ENCODE measurements at places on chromosomes 5 and 9. TPM values are rescaled to one million over a fixed set of nuclear protein-coding genes. Genes with fewer than 3 reads are reported as not detected.

DNA sequence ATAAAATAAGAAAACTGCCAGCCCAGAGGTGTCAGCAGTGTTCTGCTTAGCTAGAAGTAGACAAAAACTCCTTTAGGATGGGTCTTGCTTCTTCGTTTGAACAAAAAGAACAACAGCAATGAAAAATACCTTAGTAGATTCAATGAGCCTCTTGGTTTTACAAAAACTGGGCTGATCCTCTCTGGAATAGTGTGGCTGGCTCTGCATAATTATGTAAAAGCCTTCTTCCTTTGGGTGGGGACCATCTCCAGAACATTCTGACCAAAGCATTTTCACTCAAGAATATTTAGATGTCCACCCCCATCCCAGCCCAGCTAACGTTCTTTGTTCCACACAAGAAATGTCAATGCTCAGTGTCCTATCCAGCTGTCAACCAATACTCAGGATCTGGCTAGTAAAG lies 63.2 kb downstream of the LRSAM1 start:
- H3K4me3 ChIP-seq: no peak overlapping the region
- no peak for DNase-seq
- peaks cover 8% of the 10 kb centered on the region for H3K4me1 ChIP-seq
- H3K27ac ChIP-seq: no peak overlapping the region

DNA sequence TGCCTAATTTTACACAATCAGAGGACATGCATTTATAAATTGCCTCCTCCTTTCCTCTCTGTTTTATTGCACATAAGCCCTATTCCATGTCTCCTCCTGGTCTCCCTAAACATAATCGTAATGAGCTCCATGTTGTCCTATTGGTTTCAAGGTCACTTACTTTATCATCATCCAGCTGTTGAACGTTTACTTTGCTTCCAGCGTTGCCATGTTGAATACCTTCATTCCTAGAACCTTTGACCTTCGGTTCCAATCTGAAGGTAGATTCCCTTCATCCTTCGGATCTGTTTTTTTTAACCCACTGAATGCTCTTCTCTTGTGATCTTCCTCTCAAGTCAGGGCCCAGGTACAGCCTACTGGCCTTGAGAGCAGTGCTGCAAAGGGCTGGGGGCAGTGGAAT lies 84.3 kb downstream of the PJA2 start:
- H3K4me3 ChIP-seq: no peak overlapping the region
- H3K36me3 ChIP-seq: peaks cover 36% of the 10 kb centered on the region
- DNase-seq: no peak
- no peaks in the 10 kb centered on the region for H3K27me3 ChIP-seq
- no peak overlapping the region for H3K27ac ChIP-seq
- no peaks in the 10 kb centered on the region for H3K4me1 ChIP-seq

GRCh38 chr5:3886524-3887451 lies 291.2 kb downstream of the IRX1 start:
- H3K36me3 ChIP-seq: no peaks in the 10 kb centered on the region
- no peak for DNase-seq
- H3K4me3 ChIP-seq: no peak overlapping the region
- H3K4me1 ChIP-seq: peaks cover 3% of the 10 kb centered on the region

GRCh38 chr5:95857185-95857945 lies 34.8 kb upstream of the GLRX start:
- no peak for DNase-seq
- no peak overlapping the region for H3K27ac ChIP-seq
- H3K27me3 ChIP-seq: peaks cover 12% of the 10 kb centered on the region
- H3K4me3 ChIP-seq: no peak overlapping the region
- peaks cover 24% of the 10 kb centered on the region for H3K4me1 ChIP-seq

DNA sequence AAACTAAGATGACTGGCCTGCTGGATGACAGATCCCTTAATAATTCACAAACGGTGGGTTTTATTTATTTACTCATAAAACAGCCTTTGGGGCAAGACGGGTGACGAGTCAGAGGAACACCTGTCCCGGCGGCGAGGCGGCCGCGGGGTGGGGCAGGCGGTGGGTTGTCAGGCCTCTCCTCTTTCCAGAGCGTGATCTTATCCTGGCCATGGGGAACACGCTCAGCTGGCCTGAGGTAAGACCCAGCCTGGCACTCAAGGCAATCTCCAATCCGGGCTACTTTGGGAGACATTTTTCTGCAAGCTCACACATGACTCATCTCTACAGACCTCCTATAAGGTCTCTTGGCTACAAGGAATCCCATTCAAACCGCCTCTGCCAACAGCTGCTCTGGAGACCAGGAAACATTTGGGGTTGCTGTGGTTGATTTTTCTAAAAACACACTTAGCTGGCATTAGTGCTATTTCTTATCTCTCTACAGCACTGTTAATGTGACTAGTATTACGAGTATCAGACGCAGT lies 6.3 kb downstream of the RAPGEF1 start:
- H3K4me1 ChIP-seq: peaks cover 92% of the 10 kb centered on the region
- peak overlapping the region; percentile 89 for H3K27ac ChIP-seq
- no peaks in the 10 kb centered on the region for H3K27me3 ChIP-seq
- no peak for DNase-seq
- peaks cover 46% of the 10 kb centered on the region for H3K36me3 ChIP-seq

DNA sequence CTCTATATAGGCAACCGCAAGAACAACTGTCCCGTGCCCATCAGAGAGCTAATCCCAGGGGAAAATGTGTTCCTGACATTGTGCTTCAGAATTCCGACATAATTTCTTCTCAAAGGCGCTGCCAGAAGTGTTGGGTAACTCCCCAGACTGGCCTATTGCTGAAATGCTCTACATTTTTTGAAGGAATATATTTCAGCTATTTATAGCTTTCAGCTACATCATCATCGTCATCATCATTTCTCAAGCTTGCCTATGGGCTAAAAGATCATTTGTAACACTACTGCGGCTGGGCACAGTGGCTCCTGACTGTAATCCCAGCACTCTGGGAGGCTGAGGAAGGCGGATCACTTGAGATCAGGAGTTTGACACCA lies 49.7 kb downstream of the MYO10 start:
- H3K36me3 ChIP-seq: no peaks in the 10 kb centered on the region
- no peaks in the 10 kb centered on the region for H3K27me3 ChIP-seq
- no peak overlapping the region for H3K27ac ChIP-seq
- H3K4me1 ChIP-seq: no peaks in the 10 kb centered on the region
- no peak overlapping the region for H3K4me3 ChIP-seq
- no peak for DNase-seq

- H3K27me3 ChIP-seq: no peaks in the 10 kb centered on the region
- peak overlapping the region; percentile 95 for H3K27ac ChIP-seq
- peaks cover 11% of the 10 kb centered on the region for H3K36me3 ChIP-seq
- DNase-seq: no peak
- H3K4me1 ChIP-seq: peaks cover 17% of the 10 kb centered on the region
Observed at GRCh38 chr5:80408484-80409366, 861 bp downstream of the ZFYVE16 start.

DNA sequence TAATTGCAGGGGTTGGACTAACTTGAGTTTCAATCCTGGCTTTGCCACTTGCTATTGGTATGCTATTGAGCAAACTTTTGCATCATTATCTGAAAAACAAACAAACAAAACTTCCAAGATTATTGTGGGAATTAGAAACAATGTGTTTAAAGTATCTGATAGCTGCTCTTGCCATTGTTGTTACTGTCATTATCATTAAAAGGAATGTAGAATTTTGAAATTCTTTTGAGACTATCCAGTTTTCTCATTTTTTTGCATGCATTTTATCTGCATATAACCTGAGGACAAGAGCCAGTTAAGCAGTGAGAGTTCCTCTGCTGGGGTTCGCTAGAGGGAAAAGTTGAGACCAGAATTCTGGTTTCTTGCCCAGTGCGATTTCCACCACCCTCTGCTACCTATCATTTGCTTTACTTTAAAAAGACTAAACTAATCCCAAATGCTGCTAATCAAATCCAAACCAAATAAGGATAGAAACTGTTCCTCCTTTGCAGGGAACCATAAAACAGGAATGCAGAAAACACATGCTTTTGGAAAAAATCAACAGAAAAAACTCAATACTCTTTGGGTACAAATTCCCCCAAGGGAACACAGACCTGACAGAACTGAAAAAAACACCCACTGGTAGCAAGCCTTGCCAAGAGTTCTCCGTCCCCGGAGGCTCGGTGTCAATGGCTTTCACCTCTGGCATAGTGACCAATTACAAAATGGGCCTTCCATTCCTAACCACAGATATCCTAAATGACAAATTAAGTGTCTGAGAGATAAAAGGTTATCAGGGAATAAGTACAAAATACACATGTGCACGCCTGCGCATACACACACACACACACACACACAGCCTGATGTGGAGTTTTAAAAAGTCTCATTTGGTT lies 373.7 kb downstream of the ARL15 start:
- no peaks in the 10 kb centered on the region for H3K27me3 ChIP-seq
- no peaks in the 10 kb centered on the region for H3K4me1 ChIP-seq
- peaks cover 20% of the 10 kb centered on the region for H3K36me3 ChIP-seq
- no peak for DNase-seq
- no peak overlapping the region for H3K4me3 ChIP-seq

GRCh38 chr5:23466401-23466912 lies 41.0 kb upstream of the PRDM9 start:
- no peak overlapping the region for H3K27ac ChIP-seq
- H3K4me3 ChIP-seq: no peak overlapping the region
- H3K27me3 ChIP-seq: no peaks in the 10 kb centered on the region
- DNase-seq: no peak
- H3K36me3 ChIP-seq: no peaks in the 10 kb centered on the region

- H3K27me3 ChIP-seq: no peaks in the 10 kb centered on the region
- no peaks in the 10 kb centered on the region for H3K36me3 ChIP-seq
Observed at GRCh38 chr5:108093186-108093585, 288.7 kb downstream of the FBXL17 start.

DNA sequence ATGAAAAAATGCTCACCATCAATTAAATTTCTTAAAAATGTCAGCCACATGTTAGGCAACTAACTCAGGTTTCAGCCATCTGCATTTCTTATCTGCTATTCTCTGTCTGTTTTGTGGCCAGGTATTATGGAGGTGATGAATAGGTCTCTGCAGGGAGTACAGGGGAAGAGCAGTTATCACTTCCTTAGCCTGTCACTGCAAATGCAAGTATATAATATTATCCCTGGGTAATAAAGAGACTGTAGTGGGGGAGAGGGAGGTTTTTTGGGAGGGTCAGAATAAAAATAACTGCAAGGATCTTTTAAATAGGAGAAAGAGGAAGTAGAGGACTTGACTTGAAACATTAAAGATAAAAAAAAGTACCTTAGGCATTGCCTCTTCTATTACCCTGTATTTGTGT lies 49.6 kb upstream of the PTGER4 start:
- no peaks in the 10 kb centered on the region for H3K36me3 ChIP-seq
- DNase-seq: no peak
- H3K27ac ChIP-seq: no peak overlapping the region
- H3K27me3 ChIP-seq: no peaks in the 10 kb centered on the region

- DNase-seq: peak; percentile 35
- no peaks in the 10 kb centered on the region for H3K36me3 ChIP-seq
- H3K27me3 ChIP-seq: no peaks in the 10 kb centered on the region
- peaks cover 20% of the 10 kb centered on the region for H3K4me1 ChIP-seq
- no peak overlapping the region for H3K27ac ChIP-seq
Observed at GRCh38 chr5:170338933-170339779, 41.6 kb upstream of the LCP2 start.

DNA sequence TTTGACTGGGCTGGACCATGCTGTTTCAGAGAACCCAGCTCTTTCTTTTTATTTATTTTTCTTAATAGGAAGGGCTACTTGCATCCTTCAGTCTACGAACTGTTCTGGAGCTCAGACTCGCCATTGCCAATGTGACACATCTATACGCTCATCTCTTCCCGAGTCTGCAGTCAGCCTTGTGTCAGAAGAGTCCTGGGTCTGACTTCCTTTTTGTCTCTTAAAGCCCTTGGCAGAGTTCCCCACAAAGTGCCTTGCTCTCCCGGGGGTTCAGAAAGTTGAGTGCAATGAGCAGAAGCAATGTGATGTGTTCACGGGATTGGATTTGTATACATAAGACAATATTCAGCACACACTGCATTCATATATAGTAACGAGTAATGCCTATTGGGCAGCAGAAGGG lies 140.4 kb downstream of the ATPSCKMT start:
- H3K4me1 ChIP-seq: no peaks in the 10 kb centered on the region
- no peak overlapping the region for H3K4me3 ChIP-seq
- no peaks in the 10 kb centered on the region for H3K27me3 ChIP-seq

- peaks cover 4% of the 10 kb centered on the region for H3K27me3 ChIP-seq
- H3K36me3 ChIP-seq: no peaks in the 10 kb centered on the region
- DNase-seq: no peak
Observed at GRCh38 chr5:58024151-58024550, 435.7 kb downstream of the PLK2 start.

DNA sequence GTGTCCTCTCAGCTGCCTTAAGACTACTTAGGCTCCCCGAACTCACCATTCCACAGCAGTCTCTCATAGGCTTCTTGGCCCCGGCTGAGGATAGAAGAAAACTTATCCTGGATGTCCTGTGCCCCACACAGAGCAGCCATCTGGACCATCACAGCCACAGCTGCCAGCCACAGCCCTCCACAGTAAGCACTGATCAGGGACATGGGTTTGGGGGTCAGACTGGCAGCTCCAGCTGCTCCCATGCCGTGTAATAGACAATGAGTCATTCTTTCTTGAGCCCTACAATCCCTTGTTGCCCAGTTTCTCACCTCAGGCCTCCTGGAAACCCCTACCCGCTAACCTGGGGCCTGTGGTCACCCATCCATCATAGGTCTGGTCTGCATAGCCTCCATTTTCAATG lies 5.7 kb downstream of the CREB3 start:
- H3K4me1 ChIP-seq: peaks cover 6% of the 10 kb centered on the region
- H3K27me3 ChIP-seq: no peaks in the 10 kb centered on the region
- no peak for DNase-seq
- H3K27ac ChIP-seq: no peak overlapping the region

DNA sequence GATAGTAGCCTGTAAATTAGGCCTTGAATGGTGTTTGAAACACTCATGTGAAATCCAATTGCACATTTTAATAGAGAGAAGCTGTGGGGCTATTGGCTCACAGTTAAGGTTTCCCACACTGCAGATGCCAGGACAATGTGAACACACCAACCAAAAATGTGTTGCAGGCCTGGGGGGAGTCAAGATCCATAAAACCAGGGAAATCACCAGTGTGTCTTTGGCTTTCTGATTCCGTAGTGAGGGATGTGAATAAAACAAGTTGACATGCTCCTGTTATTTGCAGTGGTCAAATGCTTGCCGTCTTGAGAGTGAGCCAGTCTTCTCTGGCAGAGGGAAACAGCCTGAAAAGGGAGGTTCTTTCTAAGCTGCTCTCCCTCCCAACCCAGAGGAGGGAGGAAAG lies 79.0 kb downstream of the ZNF462 start:
- H3K4me3 ChIP-seq: no peak overlapping the region
- H3K36me3 ChIP-seq: no peaks in the 10 kb centered on the region
- H3K27ac ChIP-seq: no peak overlapping the region
- peaks cover 3% of the 10 kb centered on the region for H3K27me3 ChIP-seq
- DNase-seq: no peak

- no peak overlapping the region for H3K27ac ChIP-seq
- DNase-seq: no peak
- no peak overlapping the region for H3K4me3 ChIP-seq
- H3K4me1 ChIP-seq: no peaks in the 10 kb centered on the region
- no peaks in the 10 kb centered on the region for H3K27me3 ChIP-seq
- no peaks in the 10 kb centered on the region for H3K36me3 ChIP-seq
Observed at GRCh38 chr5:128870373-128870772, 94.9 kb upstream of the SLC27A6 start.

The BTNL3 gene
- total RNA-seq: not detected

The PROB1 gene
- 3.6 TPM for total RNA-seq

The AK8 gene
- 0.93 TPM for total RNA-seq

The TAF11L5 gene
- not detected for total RNA-seq

The PPP3R2 gene
- total RNA-seq: not detected

The ADAM19 gene
- 136 TPM for total RNA-seq

The TOR4A gene
- 7.9 TPM for total RNA-seq

The KLF9 gene
- 6.3 TPM for total RNA-seq

The PCDHB6 gene
- total RNA-seq: not detected

The JAK2 gene
- total RNA-seq: 21.3 TPM

The PLK2 gene
- total RNA-seq: 10.9 TPM

All from activated B cell treated with CpG ODN at 0.5 μM for 24 hours (primary cell).